ENCODE measurements at places on chromosomes 1 and 21.

GRCh38 chr1:64473367-64473766 is 3.4 kb downstream of the CACHD1 start:
- no peak for DNase-seq

DNA sequence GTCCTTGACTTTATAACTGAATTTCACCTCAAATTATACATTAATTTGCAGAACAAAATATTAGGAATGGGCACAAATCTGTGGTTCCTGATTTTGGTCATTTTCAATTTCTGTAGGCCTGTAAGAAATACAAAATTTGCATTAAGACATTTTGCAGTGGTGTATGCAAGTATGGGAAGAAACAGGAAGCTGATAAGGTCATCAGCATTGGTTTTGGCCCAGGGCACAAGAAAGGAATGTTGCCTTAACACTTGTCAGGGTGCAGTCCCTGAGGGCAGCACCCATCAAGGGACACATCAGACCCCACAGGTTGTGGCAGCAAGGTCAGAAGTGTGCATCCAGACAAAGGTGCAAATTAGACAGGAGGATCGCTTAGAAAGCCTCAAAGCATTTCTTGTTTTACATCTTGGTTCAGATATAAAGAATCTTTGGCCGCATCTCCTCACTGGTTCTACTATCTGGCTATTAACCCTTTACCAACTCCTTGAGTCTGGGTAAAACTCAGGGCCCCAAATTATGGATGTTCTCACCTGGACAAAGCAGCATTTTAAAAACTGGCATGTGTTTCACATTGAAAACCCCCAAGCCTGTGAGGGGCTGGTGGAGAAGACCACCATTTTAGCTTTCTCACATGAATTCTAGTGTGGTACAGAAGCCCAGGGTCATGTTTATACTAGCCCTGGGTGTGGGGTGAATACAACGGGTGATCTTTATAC is 182.4 kb downstream of the CDC7 start:
- DNase-seq = no peak

- no peak for DNase-seq
These were observed 9.5 kb upstream of the ID3 start for GRCh38 chr1:23568608-23569383.

DNA sequence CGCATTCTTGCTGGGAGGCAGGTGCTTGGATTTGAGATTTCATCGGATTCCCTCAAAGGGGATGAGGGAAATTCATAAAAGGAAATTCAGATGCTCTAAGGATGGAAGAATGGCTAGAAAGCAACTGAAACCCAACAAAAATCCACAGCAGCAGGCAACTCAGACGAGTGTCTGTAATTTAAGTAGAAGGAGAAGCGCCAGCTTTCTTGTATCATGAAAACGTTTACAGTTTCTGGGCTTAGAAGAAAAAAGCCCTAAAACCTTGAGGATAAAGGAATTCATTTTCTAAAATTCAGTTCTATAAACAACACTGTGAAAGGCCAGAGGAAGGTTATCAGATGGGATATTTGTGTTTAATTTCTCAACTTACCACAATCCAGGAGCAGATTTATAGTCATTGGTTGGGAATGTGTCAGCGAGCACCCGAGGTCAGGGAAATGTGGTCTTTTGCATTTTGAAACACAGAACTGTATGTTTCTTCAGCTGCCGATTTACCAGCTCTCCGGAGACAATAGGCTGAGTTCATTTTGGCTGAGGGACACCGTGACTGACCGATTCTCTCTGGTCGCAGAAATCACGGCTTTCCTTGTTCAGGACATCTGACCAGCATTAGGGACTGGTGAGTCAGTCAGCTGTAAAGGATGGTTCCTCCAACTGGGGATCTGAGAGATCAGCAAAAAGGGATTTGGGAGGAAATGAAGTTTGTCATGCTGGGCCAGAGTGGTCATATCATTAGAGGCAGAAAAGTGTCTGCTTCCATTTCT is 111.6 kb upstream of the ERRFI1 start:
- DNase-seq = peak; percentile 88

- no peak for DNase-seq
These were observed 468.4 kb upstream of the C1orf87 start for GRCh38 chr1:60541831-60542532.

DNA sequence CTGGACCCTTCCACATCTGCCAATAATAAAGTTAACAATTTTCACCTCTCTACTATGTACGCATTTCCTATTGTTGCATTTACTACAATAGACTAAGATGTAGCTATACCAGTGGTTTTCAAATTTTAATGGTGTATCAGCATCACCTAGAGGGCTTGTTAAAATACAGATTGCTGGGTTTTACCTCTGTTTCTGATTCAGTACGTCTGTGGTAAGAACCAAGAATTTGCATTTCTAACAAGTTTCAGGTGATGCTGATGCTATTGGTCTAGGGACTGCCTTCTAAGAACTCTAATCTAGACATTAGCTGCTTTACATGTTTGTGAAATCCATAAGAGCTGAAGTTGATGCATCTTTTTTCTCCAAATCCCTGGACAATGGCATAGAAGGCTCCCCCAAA is 59.7 kb downstream of the ERICH3 start:
- DNase-seq = no peak

- DNase-seq = no peak
These were observed 559 bp downstream of the RBBP4 start for GRCh38 chr1:32651461-32652073.

DNA sequence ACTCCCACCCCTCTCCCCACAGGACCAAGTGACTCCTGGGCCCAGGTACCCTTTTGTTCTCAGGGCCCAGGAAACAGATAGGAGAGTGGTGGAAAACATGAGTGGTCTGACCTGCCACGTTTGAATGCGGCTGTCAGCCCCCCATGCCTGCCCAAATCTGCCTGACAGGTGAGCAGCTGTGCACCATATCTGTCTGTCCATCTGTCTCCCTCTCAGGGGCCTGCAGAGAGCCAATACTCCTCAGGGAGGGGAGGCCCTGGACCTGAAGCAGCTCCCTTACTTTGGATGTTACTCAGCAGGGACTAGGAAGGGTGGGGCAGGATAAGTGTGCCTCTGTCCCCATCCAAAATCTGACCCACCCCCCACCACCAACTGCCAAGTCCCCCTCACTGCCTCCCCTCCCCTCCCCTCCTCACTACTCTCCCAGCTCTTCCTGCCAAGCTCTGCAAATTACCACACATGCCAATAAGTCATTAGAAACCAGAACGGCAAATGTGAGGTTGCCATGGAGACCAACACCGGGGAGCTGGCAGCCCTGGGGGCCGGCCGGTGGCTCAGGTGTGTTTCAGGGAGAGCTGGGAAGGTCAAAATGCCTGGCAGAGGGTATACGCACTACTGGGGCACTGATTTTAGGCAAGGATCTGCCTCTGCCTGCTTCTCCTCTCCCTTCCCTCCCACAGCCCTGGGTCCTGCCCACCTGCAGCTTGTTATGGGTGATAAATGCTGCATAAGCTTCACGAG is 11.5 kb downstream of the LRRN2 start:
- DNase-seq = no peak

DNA sequence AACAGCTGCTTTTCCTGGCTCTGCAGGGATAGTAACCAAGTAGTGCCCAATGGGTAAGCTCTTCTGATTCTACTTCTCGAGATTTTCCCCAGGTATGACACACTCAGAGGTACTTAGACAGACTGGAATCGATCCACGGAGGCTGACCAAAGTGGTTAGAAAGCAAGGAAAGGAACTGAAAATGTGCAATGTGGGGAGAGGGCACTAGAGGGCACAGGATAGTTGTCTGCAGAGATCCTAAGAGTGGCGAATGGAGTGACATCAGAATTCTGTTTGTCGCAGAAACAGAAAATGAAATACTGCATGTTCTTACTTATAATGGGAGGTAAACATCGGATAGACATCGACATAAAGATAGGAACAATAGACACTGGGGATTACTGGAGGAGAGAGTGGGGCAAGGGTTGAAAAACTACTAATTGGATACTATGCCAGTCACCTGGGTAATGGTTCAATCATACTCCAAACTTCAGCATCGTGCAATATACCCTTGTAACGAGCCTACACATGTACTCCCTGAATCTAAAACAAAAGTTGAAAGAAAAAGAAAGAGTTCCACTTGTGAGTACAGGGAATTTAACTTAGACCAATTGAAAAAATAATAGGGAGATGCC is 23.3 kb downstream of the CYP2J2 start:
- peak; percentile 51 for DNase-seq
